Activated CD8-positive, alpha-beta T cell treated with anti-CD3 and anti-CD28 coated beads for 36 hours (primary cell): ENCODE measurements at places on chromosomes 16 and 17. TPM values are rescaled to one million over a fixed set of nuclear protein-coding genes. Genes with fewer than 3 reads are reported as not detected.
A peak's percentile ranks its signal among the peaks of the same experiment; 100 is the strongest.

GRCh38 chr16:15954814-15955151 is 5.4 kb downstream of the ABCC1 start:
- DNase-seq, result no peak

DNA sequence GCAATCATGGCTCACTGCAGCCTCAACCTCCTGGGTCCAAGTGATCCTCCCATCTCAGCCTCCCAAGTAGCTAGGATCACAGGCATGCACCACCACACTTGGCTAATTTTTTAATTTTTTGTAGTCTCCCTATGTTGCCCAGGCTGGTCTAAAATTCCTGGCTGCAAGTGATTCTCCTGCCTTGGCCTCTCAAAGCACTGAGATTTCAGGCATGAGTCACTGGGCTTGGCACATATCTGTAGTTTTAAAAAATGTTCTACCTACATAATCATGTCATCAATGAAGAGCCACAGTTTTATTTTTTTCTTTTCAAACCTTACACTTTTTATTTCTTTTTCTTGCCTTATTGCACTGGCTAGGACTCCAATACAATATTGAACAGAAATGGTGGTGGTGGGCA is 33.1 kb upstream of the COL1A1 start:
- no peak for DNase-seq

- DNase-seq, result no peak
Measured at GRCh38 chr16:47625115-47625567, 164.0 kb downstream of the PHKB start.

- DNase-seq, result no peak
Measured at GRCh38 chr16:49972280-49972679, 52.7 kb upstream of the CNEP1R1 start.

DNA sequence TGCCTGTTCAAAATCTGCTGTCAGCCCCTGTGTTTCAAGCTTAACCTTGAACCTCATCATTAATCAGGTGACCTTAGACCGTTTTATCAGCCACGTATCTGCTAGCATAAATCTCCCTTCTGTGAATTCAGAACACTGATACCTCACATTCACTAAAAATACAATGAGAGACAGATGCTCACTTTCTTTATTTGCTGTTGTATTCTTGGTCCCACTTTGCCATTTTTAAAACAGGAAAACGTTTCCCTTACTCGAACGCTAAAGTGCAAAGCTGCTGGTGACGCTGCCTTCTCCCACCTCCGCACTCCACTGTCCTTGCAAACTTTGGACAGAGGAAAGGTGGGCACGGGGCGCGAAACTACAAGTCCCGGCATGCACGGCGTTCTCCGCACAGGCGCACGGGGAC is 220 bp upstream of the ARHGAP44 start:
- DNase-seq, result peak; percentile 43

DNA sequence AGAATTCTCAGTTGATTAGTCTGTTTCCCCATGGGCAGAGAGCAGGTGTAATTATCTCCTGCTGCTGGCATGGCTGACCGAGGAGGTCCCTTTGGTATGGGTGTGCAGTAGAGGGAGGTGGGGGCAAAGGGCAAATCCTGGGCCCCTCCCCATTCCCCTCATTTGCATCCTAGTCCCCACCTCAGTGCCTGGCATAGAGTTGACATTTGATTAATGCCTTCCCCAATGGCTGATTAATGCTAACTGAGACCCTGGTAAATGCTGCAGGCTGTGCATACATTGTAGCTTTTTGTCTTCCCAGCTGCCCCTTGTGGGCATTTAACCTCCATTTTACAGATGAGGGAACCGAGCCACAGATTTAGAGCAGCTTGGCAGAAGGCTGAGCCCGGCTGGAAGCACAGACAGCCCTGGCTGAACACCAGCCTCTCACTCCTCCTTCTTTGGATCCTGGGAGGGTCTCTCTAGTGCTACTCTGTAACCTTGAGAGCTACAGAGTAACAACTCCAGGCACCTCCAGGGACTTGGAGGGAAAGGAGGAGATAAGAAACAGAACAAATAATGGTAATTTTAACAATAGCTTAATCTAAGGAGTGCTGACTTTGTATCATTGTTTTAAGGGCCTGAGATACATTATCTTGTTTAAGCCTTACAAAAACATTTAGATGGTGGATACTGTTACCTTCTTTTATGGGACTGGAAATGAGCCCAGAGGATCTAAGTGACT is 5.1 kb downstream of the PLCG2 start:
- DNase-seq, result no peak

DNA sequence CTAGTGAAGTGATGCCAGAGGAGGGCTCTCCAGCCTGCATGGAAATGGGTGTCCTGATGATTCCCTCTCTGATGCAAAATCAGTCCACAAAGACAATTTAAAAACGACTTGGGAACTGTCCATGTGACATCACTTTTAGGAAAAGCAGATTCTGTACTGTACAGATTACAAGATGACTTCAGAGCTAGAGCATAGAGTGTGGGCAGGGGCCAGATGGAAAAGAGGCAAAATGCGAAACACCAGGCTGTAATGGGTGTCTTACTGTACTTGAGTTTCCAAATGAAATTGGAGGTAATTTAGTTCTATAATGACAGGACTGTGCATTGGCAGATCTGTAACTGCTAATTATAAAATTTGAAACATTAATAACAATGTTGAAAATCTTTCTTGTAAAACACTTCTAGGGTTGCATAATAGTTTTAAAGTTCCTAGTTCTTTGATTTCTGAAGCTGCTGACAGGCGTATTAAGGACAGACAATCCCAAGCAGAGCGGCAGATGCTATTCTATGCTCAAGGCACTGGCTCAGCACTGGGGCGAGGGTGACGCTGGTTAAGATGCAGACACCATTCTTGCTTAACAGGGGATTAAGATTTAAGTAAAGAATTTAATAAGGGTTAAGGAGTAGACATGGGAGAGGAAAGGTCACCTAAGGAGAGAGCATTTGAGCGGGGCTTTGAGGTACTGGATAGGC is 29.6 kb downstream of the OGFOD1 start:
- no peak for DNase-seq

DNA sequence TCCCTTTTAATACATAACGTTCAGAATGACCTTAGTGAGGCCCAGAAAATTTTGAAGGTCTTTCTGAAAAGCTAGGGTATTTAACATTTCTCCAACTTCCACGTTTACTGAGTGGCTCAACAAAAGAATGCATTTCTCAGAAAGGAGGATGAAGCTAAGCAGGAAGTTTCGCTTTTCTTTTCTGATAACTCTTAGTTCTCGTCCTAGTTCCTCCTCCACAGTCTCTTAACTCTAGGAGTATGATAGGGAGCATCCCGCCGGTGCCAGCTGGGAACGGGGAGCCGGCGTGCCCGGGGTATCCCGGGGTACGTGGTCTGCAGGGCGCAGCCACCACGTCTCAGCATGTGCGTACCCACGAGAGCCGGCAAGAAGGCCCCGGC is 363 bp downstream of the KARS1 start:
- no peak for DNase-seq

GRCh38 chr16:27781195-27781524 is 231.2 kb downstream of the KATNIP start:
- no peak for DNase-seq

GRCh38 chr16:23826528-23827045 is 9.2 kb upstream of the PRKCB start:
- DNase-seq, result peak; percentile 17

GRCh38 chr16:88505405-88506082 is 52.5 kb downstream of the ZFPM1 start:
- DNase-seq, result peak; percentile 87

GRCh38 chr17:82213251-82214011 is 789 bp upstream of the CCDC57 start:
- peak; percentile 77 for DNase-seq

DNA sequence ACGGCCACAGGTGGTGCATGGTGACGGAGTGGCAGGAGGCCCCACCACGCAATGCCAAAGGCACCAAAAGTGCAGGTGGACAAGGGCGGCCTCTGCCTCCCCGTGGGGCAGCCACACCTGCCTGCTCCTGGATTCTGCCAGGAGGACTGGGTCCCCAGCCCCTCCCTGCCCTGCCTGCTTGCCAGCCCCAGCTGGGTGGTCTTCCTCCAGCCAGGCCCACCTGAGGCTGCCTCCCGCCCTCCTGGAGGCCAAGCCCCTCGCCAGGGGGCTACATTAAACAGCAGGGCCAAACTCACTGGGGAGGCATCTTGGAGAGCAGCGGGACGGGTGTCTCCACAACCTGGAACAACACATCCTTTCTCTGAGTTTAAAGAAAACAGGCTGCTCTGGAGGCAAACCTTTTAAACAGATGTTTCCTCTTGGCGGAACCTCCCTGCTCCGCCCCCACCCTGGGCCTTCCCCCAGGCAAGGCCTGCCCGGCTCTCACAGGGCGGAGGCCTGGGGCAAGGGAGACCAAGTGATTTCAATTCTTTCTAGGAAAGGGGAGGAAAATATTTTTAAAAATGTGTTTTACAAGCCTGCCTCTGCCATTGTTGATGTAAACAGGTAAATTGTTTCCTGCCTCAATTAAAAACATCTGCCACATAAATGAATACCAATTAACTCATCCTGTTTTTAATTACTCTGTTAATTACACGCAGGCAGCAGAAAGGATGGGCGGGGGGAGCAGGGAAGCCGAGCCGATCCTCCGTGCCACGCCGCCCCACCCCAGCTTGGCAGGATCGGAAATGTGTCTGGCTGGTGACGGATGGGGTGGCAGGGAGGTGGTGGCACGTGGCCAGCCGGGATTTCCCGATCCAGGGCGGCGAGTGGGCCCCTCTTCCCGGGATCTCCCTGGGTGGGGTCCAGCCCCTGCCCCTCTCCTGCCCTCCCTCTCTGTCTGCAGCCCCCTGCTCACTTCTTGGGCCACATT is 54.4 kb upstream of the PABPN1L start:
- peak; percentile 60 for DNase-seq

DNA sequence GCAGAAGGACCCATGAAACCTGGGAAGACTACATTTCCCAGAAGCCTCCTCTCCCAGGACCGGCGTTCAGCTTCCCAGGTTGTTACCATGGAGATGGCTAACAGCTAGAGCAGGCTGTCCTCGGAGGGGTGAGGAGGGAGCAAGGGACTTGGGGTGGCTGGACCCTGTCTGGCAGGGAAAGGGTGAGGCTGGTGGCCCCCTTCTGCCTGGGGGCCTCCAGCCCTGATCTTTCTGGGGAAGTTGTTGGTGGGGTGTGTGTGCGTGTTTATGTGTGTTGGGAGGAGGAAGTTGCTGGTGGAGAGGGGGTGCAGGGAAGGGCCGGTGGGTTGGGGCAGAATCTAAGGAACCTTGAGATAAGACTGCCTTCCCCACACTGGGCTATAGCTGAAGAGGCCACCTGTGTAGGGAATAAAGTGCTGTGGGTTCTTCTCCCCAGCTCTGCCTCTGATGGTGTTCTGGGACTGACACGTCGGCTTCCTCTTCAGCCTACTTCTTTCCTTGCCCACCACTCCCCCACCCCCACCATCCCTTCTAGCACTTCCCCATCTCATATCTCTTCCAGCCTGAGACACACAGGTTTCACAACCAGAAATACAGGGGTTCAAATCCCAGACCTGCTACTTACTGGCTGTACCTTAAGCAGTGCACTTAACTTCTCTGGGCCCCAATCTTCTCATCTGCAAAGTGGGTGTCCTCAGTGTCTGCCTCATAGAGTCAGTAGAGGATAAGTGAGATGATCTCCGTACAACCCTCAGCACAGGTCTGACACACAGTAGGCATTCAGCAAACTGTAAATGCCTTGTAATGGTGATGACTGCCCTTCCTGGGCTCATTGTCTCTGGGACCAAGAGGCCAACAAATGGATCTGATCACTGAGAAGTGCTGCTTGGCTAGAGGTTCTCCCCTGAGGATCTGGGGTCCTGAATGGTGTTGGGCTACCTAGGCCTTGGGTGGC is at the start of gene DRC7:
DRC7 (plus strand) TSS at position 82 of the 955 bp plus-strand sequence. CDS start 3,144 bp downstream, outside the sequence.
- peak; percentile 46 for DNase-seq

DNA sequence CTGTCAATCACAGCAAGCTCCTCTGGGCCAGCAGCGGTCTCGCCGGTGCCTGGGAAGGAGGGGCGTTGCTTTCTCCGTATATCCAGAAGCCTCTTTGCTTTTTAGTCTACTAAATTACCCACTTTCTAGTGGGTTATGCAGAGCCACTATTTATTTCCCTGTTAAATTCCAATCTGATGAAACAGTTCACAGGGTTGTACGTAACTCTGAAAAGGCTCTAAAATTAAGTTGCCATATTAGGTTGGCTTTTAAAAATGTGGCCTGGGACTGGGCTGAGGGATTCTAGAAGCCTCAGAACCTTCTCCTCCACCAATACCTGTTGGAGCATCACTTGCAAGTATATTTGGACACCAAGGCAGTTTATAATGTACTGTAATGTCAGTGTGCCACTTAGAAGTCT is 27.2 kb downstream of the MARCHF10 start:
- no peak for DNase-seq

- DNase-seq, result no peak
Measured at GRCh38 chr17:11300738-11301137, 59.7 kb downstream of the SHISA6 start.

GRCh38 chr17:80759377-80759673 is 214.7 kb downstream of the RPTOR start:
- peak; percentile 79 for DNase-seq

- peak; percentile 35 for DNase-seq
Measured at GRCh38 chr17:81831563-81831956, 1.5 kb downstream of the MCRIP1 start.

DNA sequence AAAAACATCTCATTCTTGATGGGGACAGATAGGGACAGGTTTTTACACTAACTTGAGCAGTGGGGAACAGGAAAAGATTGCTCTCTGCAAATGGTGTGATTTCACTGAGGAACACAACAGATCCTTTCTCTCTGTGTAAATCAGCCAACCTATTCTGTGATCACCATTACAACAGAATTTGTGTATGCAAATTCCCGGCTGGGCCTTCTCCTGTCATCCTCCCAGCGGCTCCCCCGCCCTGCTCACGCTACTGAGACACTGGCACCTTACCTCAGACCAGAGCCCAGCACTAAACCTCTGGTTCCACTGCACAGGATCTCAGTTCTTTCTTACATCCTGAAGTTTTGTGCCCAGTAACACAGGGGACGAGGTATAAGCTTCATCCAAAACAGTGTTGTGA is 97.0 kb upstream of the FA2H start:
- DNase-seq, result no peak

GRCh38 chr16:26133416-26134093 is 441.8 kb downstream of the HS3ST4 start:
- DNase-seq, result no peak

DNA sequence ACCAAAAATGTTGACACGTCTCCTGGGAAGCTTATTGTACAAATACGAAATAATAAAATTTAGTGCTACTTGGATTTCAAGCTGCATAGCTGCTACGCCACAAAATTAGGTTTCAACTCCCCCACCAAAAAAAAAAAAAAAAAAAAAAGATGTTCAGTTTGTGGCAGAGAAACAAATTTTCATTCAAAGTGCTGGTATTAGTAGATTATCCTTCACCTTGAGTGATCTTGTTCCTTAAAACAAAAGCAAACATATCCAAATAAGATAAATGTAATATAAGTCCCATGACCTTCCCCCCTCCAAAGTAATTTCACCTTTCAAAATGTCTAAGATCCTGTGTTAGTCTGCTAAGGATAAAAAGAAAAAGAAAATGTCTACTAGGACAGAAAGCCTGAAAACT is 2.2 kb downstream of the TOB1 start:
- DNase-seq, result no peak

GRCh38 chr17:50817838-50818237 is 17.5 kb upstream of the WFIKKN2 start:
- no peak for DNase-seq

GRCh38 chr16:51184702-51185433 is 33.8 kb upstream of the SALL1 start:
- no peak for DNase-seq

ATP2A3 gene
- total RNA-seq, result 117 TPM

CCL16 gene
- total RNA-seq, result not detected

ZNF423 gene
- not detected for total RNA-seq

NOTUM gene
- 0.49 TPM for total RNA-seq

GAS2L2 gene
- total RNA-seq, result 0.34 TPM

TBC1D3C gene
- not detected for total RNA-seq

CALCOCO2 gene
- 73.1 TPM for total RNA-seq

LDHD gene
- total RNA-seq, result not detected
